Activated T-helper 1 cell treated with anti-CD3 and anti-CD28 coated beads, Interleukin-2, amount 50 U/mL, for 16 hours (primary cell): ENCODE measurements at places on chromosomes 6 and 20.

DNA sequence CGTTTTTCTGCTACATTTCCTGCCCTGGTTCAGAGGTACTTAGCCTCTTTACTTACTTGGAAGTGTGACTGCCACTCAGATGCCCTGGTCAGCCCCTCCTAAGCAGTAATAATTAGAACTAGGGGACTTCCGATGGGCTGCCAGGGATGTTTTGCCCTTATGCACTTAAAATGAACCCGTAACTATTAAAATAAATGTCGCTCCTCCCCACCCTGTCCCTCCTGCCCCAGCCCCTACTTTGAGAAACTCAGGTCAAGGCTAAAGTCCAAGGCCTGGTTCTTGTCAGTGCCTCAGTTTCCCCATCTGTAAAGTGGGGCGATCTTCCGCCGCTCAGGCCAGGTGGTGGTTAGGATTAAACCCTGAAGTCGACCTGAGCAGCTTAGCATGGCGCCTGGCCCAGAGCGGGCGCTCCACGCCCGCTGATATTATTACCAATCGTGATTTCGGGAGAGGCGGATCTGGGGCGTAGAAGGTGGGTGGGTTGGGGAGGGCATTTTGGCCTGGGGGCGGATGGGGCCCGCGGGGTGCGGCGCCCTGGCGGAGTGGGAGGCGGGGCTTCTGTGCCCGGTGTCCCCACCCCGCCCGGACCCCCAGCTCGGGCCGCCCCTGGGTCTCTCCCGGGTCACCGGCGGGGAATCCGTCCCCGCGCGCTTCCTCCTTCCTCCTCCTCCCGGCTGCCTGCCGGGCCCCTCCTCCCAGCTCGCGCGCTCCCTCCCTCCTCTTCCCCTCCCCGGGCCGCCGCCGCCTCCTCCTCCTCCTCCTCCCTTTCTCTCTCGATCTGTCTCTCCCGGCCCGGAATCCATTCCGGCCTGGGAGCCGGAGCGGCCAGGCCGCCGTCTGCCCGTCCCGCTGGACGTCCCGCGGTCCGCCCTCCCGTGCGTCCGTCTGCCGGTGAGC, at the start of gene SRC:
TSS of gene SRC (plus strand) at position 802 of the 897 bp plus-strand sequence. CDS start 38,014 bp downstream, outside the sequence.
- DNase-seq = no peak

- no peak for DNase-seq
Observed at GRCh38 chr6:118464620-118465019, 83.5 kb upstream of the PLN start.

GRCh38 chr20:36390719-36391415, 84.7 kb downstream of the DLGAP4 start:
- no peak for DNase-seq

DNA sequence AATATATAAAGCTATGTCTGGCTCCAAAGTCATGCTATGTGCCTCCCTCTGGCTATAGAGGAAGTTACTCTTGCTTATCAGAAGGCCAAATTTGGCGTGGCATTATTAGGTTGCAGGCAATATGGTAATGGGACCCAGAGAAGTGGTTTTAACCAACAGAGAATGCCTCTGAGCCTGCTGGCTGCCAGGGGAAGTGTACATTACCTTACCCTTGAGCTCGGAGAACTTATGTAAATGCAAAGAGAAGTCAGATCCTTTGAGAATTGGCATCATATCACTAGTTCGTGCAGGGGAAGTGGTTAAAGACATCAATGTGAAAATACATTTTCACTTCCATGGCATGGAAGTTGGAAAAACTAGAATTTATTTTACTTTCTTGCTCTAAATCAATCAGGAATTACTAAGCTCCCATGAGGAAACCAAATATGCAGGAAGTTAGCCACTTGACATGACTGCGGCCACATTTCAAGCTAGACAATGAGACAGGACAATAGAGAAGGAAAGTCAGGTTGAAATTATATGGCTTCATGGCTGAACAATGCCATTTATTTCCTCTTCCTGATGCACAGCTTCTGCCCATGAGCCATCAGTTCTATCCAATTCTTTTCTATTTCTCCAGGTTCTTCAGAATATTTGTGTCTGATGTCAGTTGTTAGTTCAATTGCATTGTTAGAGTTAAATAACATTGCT, 134.0 kb upstream of the PHACTR1 start:
- no peak for DNase-seq

GRCh38 chr6:18036781-18037180, 49.3 kb upstream of the KIF13A start:
- no peak for DNase-seq

DNA sequence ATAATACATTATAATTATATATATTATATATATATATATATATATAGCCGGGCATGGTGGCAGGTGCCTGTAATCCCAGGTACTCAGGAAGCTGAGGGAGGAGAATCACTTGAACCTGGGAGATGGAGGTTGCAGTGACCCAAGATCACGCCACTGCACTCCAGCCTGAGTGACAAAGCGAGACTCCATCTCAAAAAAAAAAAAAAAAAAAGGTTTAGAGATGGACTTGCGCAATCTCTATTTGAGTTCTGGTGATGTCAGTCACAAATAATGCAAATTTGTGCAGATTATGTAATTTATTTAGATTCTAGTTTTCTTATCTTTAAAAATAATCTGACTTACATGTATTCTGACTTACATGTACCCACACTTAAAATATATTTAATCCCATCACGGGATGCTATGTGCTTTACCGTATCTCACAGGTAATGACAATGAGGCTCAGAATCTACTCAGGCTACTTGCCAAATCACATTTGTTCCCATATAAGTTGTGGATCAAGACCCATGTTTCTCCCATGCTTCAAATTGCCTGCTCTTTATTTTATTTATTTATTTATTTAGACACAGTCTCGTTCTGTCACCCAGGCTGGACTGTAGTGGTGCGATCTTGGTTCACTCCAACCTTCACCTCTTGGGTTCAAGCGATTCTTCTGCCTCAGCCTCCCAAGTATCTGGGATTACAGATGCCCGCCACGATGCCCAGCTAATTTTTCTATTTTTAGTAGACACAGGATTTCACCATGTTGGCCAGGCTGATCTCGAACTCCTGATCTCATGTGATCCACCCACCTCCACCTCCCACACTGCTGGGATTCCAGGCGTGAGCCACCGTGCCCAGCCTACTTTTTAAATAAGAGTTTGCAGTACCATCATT, 7.6 kb upstream of the UST start:
- DNase-seq = no peak

DNA sequence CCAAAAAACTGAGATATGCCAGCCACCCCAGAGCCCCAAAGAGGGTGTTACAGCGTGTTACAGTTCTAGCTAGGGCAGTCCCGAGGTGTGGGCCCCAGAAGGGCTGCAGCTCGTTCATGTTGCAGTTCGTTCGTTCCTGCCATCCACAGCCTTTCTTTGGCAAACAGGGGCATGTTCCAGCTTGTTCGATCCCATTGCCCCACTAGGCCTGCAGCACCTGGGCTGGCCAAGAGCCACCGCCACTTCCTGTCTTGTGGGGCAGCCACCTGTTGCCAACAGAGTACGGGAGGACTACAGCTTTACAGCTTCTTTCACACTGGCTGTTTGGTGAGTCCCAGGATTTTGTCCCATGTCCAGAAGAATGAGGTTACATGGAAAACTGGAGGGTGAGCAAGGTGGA, 198.1 kb downstream of the MMUT start:
- no peak for DNase-seq

DNA sequence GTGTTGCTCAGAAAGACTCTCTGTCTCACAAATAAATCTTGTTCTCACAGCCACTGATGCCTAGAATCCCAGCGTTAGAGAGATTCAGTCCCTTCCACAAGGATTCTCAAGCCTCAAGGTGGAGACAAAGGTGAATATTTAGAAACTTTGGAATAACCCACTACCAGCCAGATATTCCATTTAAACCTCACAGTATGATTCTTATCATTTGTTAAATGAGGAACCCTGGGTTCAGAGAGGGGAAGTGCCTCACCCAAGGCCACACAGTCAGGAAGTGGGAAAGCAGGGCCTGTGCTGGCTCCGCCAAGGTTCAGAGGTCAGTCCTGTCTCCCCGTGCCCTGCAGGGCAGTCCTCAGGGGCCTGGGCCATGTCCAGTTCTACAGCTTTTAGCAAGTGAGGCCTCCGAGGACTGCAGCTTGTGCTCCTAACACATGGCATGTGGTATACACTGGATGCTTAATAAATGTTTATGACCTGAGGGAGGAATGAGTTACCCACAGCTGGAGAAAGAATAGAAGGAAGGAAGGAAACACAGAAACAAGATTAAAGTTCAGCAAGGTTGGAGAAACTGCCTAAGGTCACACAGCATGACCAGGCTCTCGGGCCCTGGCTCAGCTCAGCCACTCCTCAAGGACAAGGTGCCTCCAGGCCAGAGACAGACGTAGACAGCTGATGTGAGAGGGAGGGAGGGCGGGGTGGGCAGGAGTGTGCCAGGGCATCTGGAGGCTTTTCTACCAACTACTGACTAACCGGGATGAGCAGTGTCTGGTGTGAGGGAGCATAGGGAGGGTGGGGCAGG, 3.9 kb upstream of the TGM2 start:
- DNase-seq = no peak

- no peak for DNase-seq
Observed at GRCh38 chr6:111737065-111737521, 131.4 kb upstream of the TRAF3IP2 start.

DNA sequence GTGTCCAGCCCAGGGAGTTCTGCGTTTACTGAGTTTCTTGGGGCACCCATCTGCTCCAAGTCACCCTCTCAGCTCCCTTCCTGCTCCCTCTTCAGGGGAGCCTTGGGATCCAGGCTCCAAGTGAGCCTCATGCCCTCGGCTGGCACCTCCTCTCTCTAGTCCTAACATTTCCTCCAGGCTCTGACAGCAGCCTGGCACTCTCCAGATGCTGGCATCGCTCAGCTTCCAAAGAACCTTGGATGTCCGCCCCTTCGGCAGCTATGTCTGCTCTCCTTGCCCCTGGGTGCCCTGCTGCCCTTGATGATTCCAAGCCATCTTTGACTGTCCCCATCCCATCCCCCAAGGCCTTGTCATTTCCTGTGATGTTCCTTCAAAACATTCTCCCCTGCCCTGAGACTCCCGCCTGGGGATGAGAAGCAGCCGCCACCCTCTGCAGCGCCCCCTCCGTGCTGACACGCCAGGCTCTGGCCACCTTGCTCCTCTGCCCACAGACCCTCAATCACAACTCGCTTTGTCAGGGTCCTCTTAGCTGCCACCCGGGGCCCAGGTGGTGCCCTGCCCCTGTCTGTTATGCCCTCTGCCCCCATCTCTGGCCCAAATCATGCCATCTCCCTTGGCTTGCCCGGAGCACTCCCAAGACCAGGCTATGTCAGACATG, 6.6 kb upstream of the GFRA4 start:
- no peak for DNase-seq

- DNase-seq = no peak
Observed at GRCh38 chr20:46990596-46991104, 96.0 kb downstream of the EYA2 start.

DNA sequence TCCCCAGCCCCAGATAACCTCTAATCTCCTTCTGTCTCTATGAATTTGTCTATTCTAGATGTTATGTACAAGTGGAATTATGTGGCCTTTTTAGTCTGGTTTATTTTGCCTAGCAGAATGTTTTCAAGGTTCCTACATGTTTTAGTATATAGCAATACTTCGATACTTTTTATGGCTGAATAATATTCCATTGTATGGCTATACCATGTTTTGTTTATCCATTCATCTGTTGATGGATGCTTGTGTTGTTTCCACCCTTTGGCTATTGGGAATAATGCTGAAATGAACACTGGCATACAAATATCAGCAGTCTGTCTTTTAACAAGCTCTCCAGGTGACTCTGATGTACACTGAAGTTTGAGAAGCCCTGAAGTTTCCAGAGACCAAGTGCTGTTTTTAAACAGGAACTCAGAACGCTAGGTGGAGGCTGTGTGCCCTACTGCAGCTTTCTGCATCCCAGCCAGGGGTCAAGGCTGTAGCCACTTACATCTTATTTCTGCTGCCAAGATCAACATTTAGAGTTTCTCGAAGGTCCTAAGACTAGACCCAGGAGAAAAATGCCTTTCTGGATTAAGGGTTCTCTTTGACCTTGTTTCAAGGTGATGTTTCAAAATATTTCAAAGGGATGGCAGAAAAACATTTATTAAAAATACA, 123.0 kb downstream of the SOBP start:
- DNase-seq = no peak

DNA sequence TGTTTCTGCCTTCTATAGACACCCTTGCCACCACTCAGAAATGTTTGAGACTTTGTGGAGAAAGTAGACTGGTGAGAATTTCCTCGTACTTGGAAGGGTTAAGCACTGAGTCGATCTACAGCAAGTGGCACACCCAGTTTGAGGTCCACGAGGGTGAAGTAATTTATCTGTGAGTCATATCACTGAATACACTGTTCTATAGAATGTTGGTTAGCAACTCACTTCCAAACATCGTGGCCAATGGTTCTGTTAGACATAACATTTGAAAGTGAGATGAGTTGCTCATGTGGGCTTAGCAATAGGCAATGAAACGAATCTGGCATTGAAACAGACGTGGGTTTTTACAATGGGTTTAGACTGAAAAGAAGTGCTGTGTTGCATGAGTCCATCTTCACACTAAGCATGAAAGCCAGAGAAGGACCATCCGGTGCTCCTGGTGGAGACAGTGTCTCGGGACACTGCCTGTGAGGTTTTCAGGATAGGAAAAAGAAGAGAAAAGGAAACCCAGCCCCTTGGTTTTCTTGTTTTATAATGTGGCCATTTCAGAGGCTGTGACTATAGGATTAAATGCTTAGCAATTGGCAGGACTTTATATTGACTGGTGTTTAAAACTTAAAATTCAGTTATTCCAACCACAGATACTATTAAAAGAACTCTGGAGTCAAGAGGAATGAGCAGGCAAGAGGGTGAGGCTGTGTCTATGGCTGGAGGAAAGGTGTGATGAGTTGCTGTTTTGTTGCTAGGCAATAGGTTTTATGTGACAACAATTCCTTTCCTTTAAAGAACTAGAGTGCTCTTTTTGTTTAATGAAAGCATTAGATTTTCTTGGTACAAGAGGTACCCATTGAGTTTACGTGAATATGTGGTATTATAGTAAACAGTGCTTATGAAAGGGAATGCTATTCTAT, 31.0 kb upstream of the EZR start:
- DNase-seq = no peak

- DNase-seq = no peak
Observed at GRCh38 chr6:125806813-125807212, 16.1 kb downstream of the NCOA7 start.
